ENCODE measurements at places on chromosomes 13 and 19. TPM values are rescaled to one million over a fixed set of nuclear protein-coding genes. Genes with fewer than 3 reads are reported as not detected.

IGFL3 gene
- total RNA-seq, result not detected

DNAAF3 gene
- 1.6 TPM for total RNA-seq

SIGLECL1 gene
- total RNA-seq, result not detected

SLAIN1 gene
- 2.1 TPM for total RNA-seq

CYP2A6 gene
- 1.4 TPM for total RNA-seq

RPS15 gene
- 1,055 TPM for total RNA-seq

RFXANK gene
- total RNA-seq, result 57.4 TPM

CLIP3 gene
- total RNA-seq, result 3.4 TPM

ARRDC5 gene
- not detected for total RNA-seq

MAG gene
- not detected for total RNA-seq

DNA sequence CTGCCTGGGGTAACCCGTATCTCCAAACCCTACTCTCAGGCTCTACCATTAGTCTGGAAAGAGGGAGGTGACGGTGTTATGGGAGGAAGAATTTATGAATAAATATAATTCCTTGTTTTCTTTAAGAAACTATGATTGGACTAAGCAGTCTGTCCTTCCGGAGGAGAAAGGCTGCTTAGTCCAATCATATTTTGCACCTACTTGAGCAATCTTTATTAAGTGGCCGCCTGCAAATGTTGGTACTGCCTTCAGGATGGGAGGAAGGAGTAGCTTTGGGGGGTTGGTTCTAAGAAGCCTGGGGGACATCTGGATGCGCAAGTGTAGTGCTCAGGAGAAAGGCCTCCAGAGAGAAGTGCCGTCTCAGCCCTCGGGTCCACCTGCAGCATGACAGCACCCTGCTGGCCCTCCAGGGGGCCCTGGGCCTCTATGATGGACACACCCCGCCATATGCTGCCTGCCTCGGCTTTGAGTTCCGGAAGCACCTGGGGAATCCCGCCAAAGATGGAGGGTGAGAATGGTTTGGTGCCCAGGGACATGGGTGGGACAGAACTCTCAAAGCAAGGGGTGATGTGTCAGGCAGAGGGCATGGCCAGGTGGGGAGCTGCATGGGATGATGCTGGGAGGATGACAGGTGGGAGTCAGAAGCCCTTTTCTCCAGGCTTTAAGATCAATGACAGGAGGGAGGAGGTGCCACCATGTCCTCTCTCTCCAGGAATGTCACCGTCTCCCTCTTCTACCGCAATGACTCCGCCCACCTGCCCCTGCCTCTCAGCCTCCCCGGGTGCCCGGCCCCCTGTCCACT is 4.1 kb downstream of the ACP4 start:
- peak; percentile 47 for DNase-seq

DNA sequence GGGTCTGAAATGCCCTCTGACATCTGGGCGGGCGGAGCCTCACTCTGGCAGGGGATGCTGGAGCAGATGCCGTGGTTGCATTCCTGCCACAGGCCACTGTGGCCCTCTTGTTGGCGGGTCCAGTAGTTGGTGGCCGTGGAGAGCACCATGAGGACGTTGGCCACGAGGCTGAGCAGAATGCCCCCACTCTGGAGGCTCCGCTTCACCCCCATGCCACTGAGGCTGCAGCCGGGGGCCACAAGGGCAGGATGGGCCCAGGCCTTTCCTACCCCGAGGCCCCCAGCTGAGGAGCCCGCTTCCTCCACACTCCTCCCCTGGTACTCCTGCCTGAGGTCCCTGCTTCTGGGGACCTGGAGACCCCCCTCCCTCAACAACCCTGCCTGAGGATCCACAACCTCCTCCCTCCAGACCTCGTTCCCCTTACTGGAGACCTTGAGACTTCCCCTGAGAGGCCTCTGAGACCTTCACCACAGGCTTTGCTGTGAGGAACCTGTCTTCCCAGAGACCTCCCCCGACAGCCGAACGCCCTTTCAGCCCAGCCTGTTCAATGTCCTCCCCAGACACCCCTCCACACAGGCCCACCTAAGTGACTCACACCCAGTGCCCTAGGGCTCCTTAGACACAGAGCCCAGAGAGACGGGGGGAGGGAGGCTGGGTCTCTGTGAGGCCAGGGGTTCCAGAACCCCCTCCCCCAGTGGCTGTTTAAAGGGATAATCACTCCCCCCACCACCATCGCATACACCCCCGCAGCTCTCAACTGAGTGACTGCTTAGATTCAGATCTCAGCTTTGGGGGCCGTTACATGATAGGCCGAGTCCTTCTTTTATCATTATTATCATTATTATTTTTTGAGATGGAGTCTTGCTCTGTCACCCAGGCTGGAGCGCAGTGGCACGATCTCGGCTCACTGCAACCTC is at the start of gene CLDND2:
Gene CLDND2, minus strand, starts transcription at position 638 of the 917 bp plus-strand sequence. Its CDS starts 426 bp downstream, at position 212.
- no peak for DNase-seq

DNA sequence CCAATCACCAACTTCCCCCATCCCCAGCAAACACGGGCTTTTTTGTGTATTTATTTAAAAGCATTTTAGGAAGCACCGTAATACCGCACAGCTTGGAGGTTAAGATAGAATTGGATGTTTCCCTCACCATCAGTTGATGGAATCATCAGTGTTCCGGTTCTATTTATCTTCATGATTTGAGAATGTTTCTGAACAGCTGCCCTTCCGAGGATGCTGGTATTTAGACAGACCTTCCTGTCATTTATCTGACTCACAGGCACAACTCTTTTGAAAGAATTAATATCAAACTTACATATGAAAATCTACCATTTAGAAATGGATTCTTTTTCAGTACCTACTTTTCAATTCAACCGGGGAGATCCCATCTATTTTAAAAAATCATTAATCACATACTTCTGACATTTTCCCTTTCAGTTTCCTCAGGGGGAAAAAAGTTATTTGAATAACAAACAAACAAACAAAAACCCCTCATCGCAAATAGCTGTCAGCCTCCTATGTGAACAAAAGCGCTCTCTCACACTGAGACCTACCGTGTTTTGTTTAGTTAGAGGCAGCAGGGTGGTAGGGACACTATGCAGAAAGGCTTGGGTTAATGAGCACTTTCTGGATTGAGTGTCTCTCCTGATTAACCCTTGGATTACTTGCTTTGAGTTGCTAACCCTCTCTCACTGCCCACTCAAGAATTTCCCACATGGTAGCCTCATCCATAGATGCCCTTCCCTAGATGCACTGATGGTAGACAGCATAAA is 189.3 kb downstream of the TM9SF2 start:
- no peak for DNase-seq

- DNase-seq, result no peak
Observed at GRCh38 chr13:111941845-111942447, 125.0 kb upstream of the SOX1 start.

DNA sequence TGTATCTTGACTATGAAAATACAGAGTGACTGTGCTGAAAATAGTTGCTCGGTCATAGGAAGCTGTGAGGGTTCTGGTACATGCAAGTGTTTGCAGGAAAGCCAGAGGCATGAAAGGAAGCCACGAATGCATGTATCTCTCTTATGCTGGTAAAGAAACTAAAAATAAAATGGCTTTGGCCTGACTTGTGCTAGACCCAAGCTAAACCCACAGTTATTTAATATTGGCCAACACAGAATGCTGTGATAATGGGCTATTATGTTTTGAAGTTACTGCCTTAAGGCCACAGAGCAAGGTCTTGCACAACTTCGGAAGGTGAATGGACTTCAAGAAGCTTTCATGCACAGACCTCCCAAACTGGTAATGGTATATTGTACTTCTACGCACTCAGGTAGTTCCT is 518.2 kb upstream of the HTR2A start:
- no peak for DNase-seq

DNA sequence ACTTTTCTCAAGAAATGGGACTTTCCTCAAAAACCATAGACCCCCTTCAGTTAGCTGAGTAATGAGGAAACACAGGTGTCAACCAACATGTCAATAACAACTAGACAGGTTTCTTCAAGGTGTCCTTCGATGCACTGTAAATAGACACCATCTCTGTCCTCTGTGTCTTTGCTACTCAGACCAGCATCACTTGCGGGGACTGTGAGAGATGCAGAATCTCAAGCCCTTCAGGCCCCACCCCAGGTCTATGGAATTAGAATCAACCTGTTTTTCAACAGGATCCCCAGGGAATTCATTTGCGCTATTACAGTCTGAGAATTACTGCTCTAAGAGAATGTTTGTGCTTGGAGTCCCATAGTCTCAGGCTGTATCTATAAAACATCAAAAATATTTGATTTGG is 469.9 kb downstream of the COG6 start:
- no peak for DNase-seq

GRCh38 chr13:28750187-28751045 is 31.6 kb upstream of the SLC46A3 start:
- no peak for DNase-seq

- DNase-seq, result no peak
Observed at GRCh38 chr13:113933901-113934300, 40.0 kb downstream of the C13orf46 start.

DNA sequence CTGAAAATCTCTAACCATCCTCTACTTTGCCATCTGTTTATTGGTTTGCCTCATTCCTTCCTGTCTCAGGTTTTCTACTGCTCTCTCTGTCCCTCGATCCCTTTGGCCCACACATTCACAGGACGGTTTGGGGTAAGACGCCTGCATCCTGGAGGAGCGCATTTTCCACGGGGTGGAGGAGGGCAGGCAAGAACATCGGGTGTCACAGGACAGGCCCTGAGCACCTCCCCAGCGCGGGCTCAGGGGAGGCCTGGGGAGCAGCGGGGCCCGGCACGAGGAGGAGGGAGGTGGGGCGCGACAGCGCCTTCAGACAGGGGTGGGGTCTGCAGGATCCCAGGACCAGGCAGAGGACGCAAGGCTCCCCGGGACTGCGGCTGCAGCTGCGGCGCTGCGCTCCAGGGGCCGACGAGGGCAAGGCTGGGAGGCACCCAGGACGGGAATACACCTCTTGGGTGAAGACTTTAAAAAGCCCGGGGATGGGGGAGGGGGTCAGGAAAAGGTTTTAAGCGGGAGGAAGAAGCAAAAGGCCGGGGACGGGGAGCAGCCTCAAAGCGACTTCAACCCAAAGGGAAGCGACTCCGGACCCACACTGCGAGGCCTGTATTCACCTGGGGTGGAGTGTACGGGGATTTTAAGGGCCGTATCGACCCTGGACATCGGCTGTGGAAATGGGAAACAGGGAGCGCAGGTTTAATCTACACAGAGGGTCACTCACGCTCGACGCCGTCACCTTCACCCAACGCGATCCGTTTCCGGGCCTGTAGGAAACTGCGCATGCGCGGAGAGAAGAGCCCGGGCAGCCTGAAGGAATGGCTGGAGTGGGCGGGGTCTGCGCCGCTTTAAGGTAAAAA is at the start of gene ZNF415:
Gene ZNF415, minus strand, starts transcription at position 770 of the 851 bp plus-strand sequence. CDS start 10,234 bp downstream, outside the sequence.
- peak; percentile 84 for DNase-seq

- no peak for DNase-seq
Observed at GRCh38 chr19:16017138-16017490, 59.2 kb upstream of the TPM4 start.

- no peak for DNase-seq
Observed at GRCh38 chr19:40155749-40156265, 35.4 kb upstream of the MAP3K10 start.

DNA sequence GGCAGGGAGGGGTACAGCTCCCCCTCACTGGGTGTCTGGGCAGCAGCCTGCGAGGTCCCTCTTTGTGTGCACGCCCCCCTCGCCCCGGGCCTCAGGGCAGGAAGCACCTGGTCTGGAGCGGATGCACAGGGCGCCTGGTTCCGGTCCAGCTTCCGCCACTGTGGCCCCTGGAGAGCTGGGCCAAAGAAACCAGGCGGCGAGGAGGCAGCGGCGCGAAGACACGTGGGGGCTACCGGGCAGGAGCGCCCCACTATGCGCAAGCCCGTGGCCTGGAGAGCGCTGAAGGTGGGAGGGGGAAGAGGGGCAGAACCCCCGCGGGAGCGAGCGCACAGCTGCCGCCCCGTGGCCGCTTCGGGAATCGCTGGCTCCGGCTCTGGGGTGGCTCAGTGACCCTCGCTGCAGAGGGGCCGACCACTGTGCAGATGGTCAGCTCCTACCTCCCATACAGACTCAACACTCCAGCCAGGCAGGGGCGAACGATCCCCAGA is 1.7 kb upstream of the LYL1 start:
- peak; percentile 62 for DNase-seq

- no peak for DNase-seq
Observed at GRCh38 chr13:78875792-78876580, 217.0 kb upstream of the OBI1 start.

GRCh38 chr19:23116802-23117571 is at the start of gene ZNF730:
TSS of gene ZNF730 (plus strand) at chr19:23117025. CDS start at chr19:23117174, 149 bp downstream.
- DNase-seq, result peak; percentile 53

DNA sequence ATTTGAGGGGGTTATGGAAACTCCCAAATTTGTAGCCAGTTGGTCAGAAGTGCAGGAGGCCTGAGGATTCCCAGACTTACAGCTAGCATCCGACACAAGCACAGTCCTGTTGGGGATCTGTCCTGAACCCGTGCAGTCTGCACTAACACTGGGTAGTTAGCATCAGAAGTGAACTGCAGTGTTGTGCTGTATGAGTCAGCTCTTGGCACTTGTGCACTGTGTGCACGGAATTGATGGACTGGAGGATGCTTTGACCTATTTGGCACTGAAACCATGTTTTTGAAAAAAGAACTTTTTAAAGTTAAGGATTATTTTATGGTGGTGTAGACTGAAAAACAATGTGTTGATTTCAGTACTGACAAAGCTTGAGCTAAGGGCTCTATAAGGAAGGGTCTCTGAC is 279.0 kb downstream of the NHLRC3 start:
- no peak for DNase-seq

- DNase-seq, result no peak
Observed at GRCh38 chr13:51523082-51523518, 61.2 kb upstream of the WDFY2 start.

DNA sequence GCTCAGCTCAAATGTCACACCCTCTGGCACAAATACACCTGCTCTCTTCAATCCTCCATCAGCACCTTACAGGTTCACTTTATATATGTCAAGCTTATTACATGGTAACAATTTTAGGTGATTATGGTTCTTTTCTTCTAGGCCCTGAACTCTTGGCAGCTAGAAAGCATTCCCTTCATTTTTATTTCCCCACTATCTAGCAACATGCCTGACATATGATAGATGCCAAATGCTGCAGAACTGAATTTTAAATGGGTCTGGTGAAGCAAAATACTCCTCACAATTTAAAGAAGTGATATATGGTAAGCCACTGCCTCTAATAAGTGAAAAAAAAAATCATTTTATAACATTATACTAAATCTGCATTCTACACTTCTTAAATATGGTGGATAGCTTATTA is 95.2 kb downstream of the USP12 start:
- no peak for DNase-seq

DNA sequence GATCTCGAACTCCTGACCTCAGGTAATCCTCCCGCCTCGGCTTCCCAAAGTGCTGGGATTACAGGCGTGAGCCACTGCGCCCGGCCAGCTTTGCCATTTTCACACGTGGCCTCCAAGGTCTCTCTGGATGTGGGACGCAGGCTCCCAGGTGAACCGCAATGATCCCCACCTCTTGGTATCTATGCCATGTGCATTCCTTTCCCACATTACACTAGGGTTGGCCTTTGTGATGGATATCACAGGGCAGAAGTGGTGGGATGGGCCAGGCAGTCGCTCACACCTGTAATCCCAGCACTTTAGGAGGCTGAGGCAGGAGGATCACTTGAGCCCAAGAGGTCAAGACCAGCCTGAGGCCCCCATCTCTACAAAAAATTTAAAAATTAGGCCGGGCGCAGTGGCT is 22.4 kb downstream of the FGF21 start:
- no peak for DNase-seq
